Activated T-cell treated with anti-CD3 and anti-CD28 coated beads for 48 hours (primary cell): ENCODE measurements at places on chromosomes 1 and 21.

DNA sequence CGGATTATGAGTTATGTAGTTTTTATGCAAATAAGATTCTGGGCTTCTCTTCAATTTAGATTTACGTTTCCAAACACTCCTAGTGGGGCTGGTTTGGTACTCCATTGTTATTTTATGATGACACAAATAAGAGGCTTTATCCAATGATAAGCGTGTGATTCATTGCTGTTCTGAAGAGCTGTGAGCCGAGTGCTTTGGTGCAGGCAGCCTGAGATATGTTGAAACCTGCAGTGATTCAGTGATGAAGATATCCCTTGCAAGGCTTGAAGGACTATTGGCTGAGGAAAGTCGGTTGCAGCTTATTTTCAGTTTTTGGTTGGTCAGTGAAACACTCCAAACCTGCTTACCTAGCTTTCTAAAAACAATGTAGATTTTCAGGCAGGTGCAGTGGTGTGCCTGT lies 112.2 kb downstream of the RYR2 start:
- DNase-seq = no peak

- no peak for DNase-seq
Measured at GRCh38 chr1:222233444-222234158, 314.3 kb downstream of the HHIPL2 start.

GRCh38 chr1:17447501-17447992 lies 8.1 kb upstream of the RCC2 start:
- DNase-seq = no peak

- no peak for DNase-seq
Measured at GRCh38 chr1:62870148-62870547, 86.2 kb downstream of the ATG4C start.

DNA sequence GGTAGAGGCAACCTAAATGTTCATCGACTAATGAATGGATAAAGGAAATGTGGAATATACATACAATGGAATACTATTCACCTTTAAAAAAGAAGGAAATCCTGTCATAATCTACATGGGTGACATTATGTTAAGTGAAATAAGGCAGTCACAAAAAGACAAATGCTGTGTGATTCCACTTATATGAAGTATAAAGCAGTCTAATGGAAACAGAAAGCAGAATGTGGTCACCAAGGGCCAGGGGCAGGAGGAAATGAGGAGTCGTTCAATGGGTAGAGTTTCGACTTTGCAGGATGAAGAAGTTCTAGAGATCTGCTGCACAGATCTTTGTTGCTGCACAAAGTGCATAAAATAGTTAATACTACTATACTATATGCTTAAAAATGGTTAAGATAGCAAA lies 7.8 kb downstream of the DIPK1A start:
- DNase-seq = no peak
